ENCODE measurements at places on chromosomes 4 and X. TPM values are rescaled to one million over a fixed set of nuclear protein-coding genes. Genes with fewer than 3 reads are reported as not detected.

Gene AREG
- total RNA-seq: 0.57 TPM

- no peak for DNase-seq
These were observed 47.6 kb downstream of the RPS3A start for GRCh38 chr4:151147000-151147399.

DNA sequence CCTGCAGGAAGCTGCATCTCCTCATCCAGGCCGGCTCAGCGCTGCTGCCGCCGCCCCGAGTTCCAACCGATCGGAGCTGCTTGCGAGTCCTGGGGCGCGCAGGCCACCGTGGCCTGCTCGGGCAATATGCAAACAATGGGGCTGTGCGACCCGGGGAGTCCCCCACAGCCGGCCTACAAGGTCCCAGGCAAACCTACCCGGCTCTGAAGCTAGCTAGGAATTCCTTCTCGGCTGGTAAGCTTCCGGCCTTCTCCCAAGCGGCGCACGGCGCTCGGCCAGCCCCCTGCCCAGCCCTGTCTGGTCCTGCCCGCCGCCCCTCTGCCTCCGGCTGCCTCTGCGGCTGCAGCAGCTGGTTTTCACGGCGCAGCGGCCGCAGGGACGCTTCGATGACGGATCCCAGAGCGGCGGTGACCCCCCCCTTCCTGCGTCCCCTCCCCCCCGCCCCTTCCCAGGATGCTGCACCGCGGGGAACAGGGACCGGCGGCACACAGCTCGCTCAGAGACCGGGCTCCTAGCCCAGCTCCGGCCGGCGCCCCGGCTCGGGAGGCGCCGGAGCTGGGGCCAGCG, 59.4 kb downstream of the TSC22D3 start:
- DNase-seq: peak; percentile 57

DNA sequence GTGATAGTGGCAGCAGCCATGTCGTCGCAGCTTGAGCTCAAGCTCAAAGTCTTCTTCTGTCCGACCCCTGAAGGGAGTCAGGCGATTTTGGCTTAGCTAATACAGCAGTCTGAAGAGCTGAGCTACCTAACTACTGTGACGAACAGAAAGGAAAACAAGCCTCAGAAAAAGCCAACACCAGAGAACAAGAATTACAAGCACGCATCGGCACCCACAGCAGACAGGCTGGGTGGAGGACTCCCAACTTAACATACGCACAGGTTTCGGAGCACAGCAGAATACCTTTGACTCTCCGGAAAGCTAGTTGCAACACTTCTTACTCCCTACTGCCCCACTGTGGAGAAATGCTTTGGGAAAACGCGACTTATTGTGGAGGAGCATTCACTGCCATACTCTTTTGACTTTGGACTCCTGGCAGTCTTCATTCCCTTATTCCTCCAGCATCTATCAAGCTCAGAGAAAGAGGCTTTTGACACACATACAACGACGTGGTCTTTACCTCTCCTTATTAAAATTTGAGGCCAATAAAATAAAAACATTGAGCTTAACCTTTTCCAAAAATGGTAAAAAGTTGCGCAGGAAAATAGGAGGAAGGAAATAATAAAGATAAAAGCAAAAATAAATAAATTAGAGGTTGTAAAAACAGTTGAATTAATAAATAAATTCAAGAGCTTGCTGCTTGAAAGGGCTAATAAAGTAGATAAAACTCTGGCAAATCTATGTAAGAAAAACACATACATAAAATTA, 41.3 kb upstream of the GPC3 start:
- DNase-seq: peak; percentile 43

Gene CT47B1
- total RNA-seq: not detected

Gene CT45A1
- not detected for total RNA-seq

DNA sequence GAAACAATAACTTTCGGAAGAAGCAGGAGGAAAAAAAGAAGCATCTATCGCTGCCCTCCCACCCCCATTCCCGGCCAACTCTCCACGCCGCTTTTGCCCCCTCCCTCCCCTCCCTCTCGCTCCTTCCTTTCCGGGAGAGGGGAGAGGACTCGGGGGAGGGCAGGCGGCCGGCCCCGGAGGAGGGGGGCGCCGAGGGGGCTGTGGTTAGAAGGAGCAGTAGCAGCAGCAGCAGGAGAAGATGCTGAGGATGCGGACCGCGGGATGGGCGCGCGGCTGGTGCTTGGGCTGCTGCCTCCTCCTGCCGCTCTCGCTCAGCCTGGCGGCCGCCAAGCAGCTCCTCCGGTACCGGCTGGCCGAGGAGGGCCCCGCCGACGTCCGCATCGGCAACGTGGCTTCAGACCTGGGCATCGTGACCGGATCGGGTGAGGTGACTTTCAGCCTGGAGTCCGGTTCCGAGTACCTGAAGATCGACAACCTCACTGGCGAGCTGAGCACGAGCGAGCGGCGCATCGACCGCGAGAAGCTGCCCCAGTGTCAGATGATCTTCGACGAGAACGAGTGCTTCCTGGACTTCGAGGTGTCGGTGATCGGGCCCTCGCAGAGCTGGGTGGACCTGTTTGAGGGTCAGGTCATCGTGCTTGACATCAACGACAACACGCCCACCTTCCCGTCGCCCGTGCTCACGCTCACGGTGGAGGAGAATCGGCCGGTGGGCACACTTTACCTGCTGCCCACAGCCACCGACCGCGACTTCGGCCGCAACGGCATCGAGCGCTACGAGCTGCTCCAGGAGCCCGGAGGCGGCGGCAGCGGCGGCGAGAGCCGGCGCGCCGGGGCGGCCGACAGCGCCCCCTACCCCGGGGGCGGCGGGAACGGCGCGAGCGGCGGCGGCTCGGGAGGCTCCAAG, 1.3 kb downstream of the PCDH7 start:
- DNase-seq: peak; percentile 62

GRCh38 chr4:8403173-8403753, 37.3 kb downstream of the ACOX3 start:
- peak; percentile 91 for DNase-seq

DNA sequence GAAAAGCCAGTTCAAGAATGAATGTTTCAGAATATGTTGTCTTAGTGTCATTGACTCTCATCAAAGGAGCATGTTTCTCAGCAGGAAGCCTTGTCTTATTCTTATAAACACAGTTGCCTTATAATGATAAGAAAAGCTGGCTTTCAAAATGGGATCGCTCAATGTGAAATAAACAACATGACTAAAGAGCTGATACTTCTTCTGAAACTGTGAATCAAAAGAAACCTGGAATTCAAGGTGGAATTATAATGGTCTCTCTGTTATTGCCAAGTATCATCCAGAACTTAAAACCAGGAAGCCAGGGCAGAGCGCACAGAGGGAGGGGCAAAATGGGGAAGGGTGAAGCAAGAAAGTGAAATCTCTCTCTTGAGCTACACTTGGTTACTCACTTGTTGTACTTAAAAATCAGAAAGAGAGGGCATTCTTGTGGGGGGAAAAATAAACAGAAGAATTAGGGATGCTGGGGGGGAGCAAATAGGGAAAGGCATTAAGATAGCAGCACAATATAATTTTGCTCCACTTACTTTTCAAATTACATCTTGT, 270.0 kb downstream of the MAPK10 start:
- no peak for DNase-seq

Gene MTMR8
- total RNA-seq: 4.3 TPM

Gene DAPP1
- 2.7 TPM for total RNA-seq

DNA sequence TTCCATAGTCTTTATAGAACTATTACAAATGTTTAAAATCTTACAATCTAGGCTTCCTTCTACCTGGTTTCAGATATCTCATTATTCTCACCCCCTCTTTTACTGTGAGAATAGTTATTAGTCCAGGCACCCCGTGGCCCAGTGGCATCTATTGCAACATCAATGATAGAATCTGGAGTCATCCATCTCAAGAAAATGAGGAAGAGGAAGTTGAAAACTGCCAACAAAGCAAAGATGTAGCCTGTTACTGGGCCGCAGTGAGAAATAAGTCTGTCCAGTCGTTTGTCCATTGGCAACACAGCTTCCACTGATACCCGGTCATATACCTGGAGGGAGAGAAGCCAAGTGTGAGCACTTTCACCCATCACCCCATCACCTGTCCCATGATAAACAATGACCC, 6.0 kb upstream of the ASB11 start:
- no peak for DNase-seq

GRCh38 chr4:170990989-170991589, 822.1 kb upstream of the GALNTL6 start:
- no peak for DNase-seq

GRCh38 chr4:5941601-5942000, 48.7 kb upstream of the CRMP1 start:
- DNase-seq: no peak

GRCh38 chr4:106160560-106160959, 155.4 kb downstream of the TBCK start:
- no peak for DNase-seq

- DNase-seq: no peak
These were observed 71.9 kb downstream of the ATG4A start for GRCh38 chrX:108163333-108164082.

Gene DCAF12L1
- not detected for total RNA-seq

DNA sequence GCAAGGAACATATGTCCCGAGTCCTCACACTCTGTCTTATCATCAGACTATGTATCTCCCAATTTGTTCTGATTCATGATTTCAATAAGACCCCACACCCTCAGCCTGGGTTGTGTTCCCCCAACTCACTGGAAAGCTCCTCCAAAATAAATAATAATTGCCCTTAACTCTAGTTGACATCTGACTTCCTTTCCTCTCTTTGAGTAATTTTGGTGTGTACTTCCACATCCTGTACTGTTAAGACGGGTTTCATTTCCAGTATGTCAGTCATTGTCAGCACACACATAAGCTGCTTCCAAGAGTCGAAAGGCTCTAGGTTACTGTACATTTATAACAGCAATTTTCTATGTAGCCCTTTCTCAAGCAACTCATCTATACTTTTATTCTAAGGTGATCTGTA, 52.2 kb upstream of the C1QTNF7 start:
- DNase-seq: no peak

Gene GYPA
- total RNA-seq: not detected

- no peak for DNase-seq
These were observed 1.5 kb downstream of the HPRT1 start for GRCh38 chrX:134461437-134461836.

DNA sequence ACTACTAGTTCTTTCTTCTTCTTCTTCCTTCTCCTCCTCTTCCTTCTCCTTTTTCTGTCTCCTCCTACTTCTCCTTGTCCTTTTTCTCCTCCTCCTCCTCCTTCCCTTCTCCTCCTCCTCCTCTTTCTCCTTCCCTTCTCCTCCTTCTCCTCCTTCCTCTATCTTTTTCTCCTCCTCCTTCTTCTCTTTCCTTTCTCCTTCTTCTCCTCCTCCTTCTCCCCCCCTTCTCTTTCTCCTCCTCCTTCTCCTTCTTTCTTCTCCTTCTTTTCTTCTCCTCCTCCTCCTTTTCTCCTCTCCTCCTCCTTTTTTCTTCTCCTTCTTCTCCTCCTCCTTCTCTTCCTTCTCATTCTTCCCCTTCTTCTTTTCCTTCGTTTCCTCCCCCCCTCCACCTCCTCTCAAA, 21.8 kb upstream of the NAP1L5 start:
- DNase-seq: no peak

Gene TMEM35A
- total RNA-seq: 3.2 TPM

GRCh38 chr4:119750048-119750447, 121.4 kb upstream of the PDE5A start:
- no peak for DNase-seq

DNA sequence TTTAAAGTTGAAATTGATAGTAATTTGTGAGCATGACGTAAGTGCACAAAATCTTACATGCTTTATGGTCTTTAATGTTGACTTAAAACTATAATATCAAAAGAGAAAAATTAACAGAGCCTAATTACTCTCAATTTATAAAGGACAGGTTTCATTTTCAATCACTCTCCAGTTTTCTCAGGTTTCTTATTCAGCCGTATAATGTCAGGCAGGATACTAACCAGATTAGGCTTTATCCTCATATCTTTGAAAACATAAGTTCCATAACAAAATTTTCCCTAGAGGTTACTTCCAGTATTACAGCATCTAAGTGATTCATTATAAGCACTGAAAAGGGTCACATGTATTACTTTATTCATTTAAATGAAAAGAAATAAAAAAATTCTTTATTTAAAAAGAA, 492.1 kb downstream of the PACRGL start:
- DNase-seq: no peak

Gene ARX
- not detected for total RNA-seq

DNA sequence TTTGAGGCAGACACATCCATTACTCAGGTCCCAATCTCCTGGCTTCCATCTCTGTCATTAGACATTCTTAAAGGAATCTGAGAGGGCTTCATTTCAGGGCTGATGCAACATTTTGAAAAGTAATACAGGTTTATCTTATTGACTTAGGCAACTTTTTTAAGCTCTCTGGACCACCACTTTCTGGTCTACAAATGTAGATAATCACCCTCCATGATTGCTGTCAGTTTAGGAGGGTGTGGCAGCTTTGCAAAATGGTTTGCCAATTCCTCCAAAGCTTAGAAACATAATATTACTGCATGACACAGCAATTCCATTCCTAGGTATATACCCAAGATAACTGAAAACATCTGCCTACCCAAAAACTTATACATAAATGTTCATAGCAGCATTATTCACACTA, 77.6 kb downstream of the ARHGAP6 start:
- DNase-seq: no peak

GRCh38 chrX:9534686-9535085, 69.8 kb downstream of the TBL1X start:
- no peak for DNase-seq

Gene EFHC2
- total RNA-seq: 0.81 TPM

- DNase-seq: peak; percentile 41
These were observed 494 bp downstream of the SPOCK3 start for GRCh38 chr4:167233685-167234315.

Data from aorta (tissue), 5 donors.